AML-193 (cell line): ENCODE measurements at places on chromosomes 7 and 10.

- DNase-seq, result no peak
These were observed 17.4 kb downstream of the ZNRF2 start for GRCh38 chr7:30301751-30302150.

GRCh38 chr7:157751951-157752673, 415.3 kb downstream of the DNAJB6 start:
- DNase-seq, result no peak

GRCh38 chr7:100799037-100799896, 28.1 kb downstream of the EPHB4 start:
- peak; percentile 37 for DNase-seq

- DNase-seq, result no peak
These were observed 109.8 kb upstream of the AGR3 start for GRCh38 chr7:16991551-16991950.

DNA sequence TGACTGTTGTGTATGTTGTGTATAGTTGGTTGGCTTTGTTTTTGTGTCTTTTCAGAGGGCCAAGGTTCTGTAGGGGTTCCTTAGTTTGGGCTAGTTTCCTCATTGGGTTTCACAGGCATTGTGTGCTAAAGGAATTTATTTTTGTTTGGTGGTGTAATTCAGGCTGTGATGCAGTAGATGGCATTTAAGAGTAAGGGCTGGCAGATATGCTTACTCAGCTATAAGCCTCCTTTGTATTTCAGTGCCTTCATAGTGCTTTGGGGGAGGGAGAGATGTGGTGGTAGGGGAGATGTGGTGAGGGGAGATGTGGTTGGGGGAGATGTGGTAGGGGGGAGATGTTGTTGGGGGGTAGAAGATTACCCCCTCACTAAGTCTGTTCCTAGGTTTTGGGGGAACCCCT, 91.7 kb downstream of the SLC25A40 start:
- DNase-seq, result no peak

DNA sequence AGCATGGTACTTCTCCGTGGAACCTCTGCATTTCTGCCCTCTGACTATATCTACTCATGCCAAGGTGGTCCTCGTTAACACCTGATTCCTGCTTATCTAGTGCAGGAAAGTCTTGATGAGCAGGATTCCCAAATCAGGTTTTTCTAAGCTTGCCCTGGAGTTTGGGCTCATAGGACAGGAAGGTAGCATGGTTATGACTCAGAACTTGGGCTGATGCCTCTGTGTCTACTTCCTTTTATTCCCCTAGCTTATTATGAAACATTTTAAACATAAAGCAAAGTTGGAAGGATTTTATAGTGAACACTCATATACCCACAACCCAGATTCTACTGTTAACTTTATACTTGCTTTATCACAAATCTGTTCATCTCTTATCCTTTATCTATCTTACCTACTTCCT, 5.6 kb downstream of the SUFU start:
- peak; percentile 68 for DNase-seq

DNA sequence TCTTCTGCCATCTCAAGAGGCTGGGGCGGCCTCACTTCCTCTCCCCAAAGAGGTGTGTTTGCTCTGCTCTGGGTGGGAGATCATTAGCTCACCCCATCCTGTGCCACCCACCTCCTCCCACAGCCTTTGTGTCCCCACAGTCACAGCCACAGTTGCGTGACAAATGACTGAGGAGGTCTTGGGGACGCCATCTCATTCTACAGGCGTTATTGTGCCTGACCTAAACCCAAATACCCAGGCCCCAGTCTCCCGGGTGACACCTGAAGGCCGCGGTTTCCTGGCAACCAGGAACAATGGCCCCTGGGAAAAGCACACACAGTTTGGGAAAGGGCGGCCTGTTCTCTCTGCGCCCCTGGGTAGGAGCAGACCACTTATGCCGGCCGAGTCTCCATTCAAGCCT, 51.6 kb downstream of the SLIT1 start:
- DNase-seq, result no peak

GRCh38 chr7:29445736-29446135, 117.9 kb upstream of the PRR15 start:
- no peak for DNase-seq

DNA sequence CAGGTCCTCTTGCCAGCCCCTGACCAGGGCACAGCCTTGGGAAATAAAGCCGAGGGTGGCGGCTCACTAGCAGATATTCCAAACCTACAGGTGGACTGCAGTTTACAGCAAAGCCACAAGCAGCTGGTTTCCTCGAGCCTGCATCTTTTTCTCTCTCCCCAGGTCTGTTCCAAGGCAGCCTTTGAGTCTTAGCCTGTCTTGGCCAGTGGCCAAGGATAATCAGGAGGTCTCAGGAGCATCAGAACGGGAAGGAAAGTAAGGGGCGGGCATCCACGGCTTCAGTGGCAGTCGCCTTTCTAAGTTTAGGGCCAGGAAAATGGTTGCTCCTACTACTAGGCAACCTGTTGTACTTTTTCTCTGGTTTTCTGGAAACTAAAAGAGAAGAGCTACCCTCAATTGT, 219.7 kb upstream of the ZMIZ1 start:
- no peak for DNase-seq
